Right cardiac atrium (tissue), 5 donors: ENCODE measurements at places on chromosomes 12 and 14. TPM values are rescaled to one million over a fixed set of nuclear protein-coding genes. Genes with fewer than 3 reads are reported as not detected.

PSMB5 gene
- polyA plus RNA-seq: 140 TPM

DNA sequence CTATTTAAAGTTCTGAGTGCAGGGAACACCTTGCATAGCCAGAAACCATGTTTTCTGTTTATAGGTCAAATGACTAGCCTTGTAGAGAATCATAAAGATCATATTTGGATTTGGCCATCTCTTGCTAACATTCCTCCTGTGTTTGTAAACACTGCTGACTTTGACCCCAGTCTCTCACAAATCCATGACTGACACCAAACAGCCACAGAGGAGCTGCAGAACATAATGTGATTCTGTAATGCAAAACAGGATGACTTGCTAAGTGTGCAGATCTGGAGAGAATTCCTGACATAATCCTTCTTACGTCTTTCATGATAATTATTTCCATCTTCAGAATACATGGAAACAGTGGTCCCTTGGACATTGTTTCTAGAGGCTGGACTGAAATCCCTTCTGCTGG, 211.8 kb downstream of the BMP4 start:
- no peak for DNase-seq

- no peak for DNase-seq
Measured at GRCh38 chr12:52860102-52860823, 11.5 kb upstream of the KRT78 start.

GRCh38 chr14:89243286-89243685, 173.7 kb downstream of the FOXN3 start:
- DNase-seq: no peak

DNA sequence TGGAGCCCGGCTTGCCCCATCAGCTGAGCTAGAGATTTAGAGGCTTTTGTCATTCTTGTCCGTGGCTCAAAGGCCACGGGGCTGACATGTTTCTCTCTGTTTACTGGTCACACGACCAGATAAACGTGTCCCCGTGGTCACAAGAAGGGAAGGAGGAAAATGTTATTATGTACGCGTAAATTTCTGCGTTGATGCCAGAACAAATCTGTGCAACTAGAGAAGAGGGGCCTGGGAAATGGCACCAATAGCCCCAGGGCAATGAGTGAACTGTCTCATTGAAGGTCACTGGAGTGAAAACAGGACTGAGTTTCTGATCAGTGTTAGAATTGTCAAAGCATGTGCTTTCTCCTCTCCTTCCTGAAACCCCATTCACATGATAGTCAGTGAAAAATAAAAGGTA, 25.3 kb downstream of the OAS2 start:
- no peak for DNase-seq

- DNase-seq: peak; percentile 29
Measured at GRCh38 chr12:111529424-111530368, 69.4 kb downstream of the ATXN2 start.

KCNMB4 gene
- 3.6 TPM for polyA plus RNA-seq

KRT3 gene
- not detected for polyA plus RNA-seq

- DNase-seq: no peak
Measured at GRCh38 chr12:131438881-131439280, 272.0 kb upstream of the SFSWAP start.

GRCh38 chr14:99055816-99056215, 216.2 kb downstream of the BCL11B start:
- no peak for DNase-seq

- no peak for DNase-seq
Measured at GRCh38 chr12:57990241-57990883, 49.0 kb downstream of the ATP23 start.

- no peak for DNase-seq
Measured at GRCh38 chr12:56476972-56477432, 8.6 kb downstream of the SPRYD4 start.

SERPINA4 gene
- not detected for polyA plus RNA-seq

TAS2R43 gene
- polyA plus RNA-seq: not detected

- no peak for DNase-seq
Measured at GRCh38 chr12:120155072-120155471, 38.5 kb upstream of the RAB35 start.

VCPKMT gene
- polyA plus RNA-seq: 3.8 TPM

GRCh38 chr14:75427126-75427481, 718 bp upstream of the JDP2 start:
- DNase-seq: no peak

INHBE gene
- polyA plus RNA-seq: not detected

DNA sequence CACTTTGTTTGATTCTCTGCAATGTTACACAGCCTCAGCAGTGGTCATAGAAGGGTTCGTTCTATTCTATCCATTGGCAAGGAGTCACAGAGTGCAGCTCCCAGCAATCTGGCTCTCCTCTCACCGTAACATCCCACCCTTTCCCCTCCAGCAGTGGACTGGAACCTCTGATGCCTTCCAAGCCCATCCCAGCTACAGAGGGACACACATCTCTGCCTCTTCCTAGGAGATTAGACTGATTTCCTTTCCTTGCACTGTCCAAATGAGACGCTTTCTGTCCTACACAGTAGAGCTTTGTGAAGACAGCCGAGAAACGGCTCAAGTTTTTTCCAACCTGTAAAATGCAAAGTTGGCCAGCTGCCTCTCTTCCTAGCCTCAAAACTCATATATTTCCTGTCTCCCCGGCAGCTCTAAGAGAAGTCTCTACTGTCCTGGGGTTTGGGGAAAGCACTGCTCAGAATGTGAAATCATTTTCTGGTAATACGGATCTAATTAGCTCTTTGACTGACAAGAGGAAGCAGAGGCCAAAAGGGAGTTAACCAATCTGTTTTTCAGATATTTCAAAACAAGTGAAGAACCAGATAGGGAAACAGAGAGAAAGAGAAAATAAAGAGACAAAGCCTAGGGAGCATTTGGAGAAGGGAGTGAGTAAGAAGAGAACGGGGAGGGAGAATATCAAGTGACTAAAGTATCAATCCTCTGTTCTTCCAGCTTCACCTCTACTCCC, 516 bp downstream of the NINJ2 start:
- no peak for DNase-seq

GRCh38 chr12:45416126-45416525, 200.2 kb downstream of the ANO6 start:
- no peak for DNase-seq

FSCB gene
- polyA plus RNA-seq: not detected

DNA sequence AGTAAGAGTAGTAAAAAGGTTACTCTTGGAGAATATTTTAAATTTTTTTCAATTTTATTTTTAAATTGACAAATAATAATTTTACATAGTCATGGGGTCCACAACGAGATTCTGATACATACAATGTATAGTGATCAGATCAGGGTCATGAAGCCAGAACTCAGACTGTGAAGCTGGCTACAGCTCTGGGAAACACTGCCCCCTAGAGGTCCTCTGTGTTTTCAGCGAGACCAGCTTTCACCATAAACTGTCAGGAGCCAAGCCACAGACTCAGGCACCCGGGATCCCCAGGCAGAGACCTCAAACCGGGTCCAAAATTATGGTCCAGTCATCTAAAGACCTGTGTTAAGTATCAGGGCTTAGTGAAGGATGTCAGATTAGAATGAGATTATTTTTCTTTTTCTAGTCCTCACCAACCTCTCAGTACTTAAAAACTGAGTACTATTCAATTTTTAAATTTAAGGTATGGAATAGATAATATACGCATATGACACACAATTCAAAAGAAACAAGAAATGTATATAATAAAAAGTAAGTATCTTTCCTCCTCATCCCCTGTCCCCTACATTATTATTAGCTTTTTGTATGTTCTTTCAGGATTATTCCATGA, 397.1 kb downstream of the MDGA2 start:
- no peak for DNase-seq

- DNase-seq: no peak
Measured at GRCh38 chr12:113241191-113242025, 20.1 kb downstream of the TPCN1 start.

GRCh38 chr12:47223848-47224213, 144.1 kb upstream of the AMIGO2 start:
- peak; percentile 80 for DNase-seq

- no peak for DNase-seq
Measured at GRCh38 chr12:24223926-24224325, 274.5 kb upstream of the SOX5 start.

DNA sequence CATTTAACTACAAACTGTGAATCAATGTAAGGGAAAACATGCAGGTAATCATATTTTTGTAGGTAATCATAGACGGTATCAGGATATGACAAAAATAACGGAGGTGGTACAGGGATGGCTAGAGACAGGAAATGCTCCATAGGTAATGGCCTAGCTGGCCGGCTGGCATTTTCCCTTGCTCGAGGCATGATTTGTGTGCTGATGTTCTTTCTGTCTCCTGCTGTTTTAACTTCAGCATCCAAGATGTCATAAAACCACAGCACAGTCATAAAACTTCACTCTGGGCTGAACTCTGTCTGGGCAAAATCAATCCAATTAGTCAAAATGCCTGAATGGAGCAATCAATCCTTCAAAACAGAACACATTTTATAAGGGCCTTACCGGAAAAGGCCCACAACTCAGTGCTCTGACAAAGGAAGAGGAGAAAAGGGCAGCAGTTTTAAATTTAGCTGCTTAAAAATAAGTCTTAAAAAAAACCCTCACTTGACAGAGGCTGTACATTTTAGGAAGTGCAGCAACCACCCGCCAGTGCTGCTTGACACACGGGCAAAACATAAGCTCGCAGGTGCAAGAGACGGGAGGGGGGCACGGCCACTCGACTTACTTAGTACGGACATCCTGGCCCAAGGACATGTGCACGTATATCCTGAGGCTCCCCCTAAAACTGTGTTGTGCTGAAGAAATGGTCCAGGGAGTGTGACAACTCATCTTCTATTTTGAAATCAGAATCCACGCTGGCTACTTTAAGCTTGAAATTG, 40.5 kb upstream of the GPR68 start:
- peak; percentile 60 for DNase-seq
